ENCODE measurements at places on chromosomes 7 and 10.

GRCh38 chr10:112613620-112614019 is 166.6 kb downstream of the VTI1A start:
- no peak for DNase-seq

DNA sequence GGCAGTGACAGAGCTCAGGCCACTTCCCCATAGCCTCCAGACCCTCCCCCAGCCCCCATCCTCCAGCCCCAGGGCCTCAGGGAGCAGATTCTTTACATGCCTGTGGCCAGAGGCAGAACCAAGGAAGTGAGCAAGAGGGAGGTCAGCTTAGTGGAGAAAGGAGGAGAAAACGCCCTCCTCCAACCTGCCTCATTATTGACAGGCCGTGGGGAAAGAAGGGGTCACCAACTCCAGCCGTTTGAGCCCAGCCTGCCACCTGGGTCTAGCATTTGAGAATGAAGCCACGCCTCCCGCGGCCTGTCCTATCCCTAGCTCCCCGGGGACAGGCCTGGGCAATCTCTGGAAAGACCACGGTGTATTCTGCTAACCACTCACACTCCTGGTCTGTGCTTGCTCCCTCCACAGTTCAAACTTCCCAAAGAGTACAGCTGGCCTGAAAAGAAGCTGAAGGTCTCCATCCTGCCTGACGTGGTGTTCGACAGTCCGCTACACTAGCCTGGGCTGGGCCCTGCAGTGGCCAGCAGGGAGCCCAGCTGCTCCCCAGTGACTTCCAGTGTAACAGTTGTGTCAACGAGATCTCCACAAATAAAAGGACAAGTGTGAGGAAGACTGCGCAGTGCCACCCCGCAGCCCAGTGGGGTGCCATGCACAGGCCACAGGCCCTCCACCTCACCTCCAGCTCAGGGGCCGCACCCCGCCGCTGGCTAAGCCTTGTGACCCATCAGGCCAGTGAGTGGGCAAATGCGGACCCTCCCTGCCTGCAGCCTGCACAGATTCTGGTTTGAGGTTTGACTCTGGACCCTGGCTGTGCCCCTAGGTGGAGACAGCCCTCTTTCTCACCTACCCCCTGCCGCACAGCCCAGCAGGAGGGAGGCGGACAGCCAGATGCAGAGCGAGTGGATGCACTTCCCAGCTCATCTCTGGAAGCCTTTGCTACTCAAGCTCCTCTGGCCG is 14.3 kb upstream of the TRIM8 start:
- no peak for DNase-seq

- DNase-seq, result no peak
Measured at GRCh38 chr7:4013793-4014192, 668.3 kb upstream of the FOXK1 start.

GRCh38 chr10:79311581-79312407 is 35.5 kb upstream of the PPIF start:
- no peak for DNase-seq

DNA sequence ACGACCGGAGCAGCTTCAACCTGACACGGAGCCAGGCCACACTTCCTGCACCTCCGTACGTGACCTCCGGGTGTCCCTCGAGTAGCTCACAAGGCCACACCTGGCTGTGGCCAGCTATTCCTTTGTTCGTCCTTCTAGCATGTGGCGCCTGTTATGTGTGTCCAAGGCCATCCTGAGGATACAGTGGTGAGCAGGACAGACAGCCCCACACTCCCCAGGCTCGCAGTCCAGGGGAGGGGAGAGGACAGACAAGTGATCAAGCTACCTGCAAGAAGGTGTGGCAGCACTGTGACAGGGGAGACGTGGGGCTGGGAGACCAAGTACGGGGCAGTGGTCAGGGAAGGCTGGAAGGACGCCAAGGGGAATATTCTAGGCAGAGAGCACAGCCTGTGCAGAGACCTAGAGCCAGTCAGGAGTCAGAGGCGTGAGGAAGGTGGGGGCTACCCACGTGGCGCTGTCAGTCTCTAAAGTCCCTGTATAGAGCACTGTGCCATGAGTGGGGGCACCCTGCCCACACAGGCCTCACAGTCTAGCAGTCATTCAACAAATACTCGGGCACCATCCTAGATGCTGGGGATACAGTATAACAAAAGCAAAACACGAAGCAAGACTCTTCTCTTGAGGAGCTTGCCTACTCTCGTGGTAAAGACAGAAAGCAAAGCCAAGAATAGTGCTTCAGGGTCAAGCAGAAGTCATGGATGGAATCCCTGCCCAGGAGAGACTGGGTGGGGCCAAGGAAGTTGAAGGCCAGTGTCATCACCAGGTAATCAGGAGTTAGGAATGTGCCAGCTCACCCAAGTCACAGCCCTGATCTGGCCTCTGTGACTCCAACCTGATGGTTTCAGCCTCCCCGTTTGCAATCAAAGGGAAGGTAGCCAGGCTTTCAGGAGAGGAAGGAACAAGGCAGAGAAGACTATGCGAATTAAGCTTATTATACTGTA is 58.6 kb downstream of the PROSER2 start:
- DNase-seq, result no peak

DNA sequence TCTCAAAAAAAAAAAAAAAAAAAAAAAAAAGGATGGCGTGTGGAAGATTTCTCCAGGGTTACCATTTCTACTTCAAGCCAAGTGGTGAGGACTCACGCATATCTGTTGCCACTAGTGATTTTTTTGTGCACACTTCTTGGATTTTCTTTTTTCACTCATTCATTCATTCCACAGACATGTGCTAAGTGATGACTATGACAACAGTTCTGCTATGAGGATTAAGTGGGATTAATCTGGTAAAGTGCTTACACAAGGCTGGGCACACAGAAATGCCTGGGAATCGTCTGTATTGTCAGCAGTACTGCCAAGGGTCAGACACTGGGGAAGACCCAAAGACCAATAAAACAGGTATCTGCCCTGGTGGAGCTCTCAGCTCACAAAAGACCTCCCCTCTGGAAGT is 6.3 kb upstream of the OPN1SW start:
- DNase-seq, result no peak

- no peak for DNase-seq
Measured at GRCh38 chr7:75808106-75808505, 5.5 kb downstream of the CCL24 start.

DNA sequence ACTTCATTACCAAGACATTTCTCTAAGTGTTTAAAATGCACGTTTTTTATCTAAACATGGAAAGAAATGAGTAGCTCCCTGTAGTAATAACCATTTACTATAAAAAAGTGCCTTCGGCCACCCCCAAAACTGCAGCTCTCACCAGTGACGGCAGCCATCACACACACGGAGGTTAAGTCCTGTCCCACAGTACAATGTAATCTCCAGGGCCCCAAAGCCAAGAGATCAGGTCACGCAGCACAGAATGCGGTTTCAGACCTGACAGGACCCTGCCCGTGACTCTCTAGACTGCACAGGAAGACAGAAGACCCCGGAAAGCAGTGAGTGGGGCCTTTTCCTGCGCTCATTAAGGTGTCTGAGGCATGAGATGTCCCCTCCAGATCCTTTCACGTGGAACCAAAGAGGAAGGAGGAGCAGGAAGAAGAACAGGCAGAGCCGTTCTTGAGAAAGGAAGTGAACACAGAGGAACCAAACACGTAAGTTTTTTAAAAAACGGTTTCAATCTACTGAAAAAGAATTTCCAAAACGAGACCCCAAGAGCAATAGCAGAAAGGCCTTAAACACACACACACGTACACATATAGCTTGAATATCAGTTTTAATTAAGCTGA is 125.7 kb downstream of the ZMYND11 start:
- no peak for DNase-seq

DNA sequence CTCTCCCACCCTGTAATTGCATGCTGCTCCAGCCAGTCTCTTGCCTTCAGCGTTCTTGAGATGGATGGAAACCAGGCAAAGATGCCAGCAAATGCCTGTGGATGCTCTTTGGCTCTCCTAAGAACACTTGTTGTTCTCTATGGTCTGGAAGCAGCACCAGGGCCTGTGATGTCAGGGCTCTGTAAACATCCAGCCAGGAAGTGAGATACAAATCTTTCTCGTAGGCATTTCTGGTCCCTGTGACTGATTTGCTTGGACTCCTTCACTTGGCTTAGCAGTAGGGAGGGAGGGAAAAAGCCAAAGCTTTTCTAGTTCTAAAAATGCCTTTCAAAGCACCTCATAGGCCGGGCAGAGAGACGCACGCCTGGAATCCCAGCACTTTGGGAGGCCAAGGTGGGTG is 201.3 kb downstream of the REEP3 start:
- DNase-seq, result no peak

DNA sequence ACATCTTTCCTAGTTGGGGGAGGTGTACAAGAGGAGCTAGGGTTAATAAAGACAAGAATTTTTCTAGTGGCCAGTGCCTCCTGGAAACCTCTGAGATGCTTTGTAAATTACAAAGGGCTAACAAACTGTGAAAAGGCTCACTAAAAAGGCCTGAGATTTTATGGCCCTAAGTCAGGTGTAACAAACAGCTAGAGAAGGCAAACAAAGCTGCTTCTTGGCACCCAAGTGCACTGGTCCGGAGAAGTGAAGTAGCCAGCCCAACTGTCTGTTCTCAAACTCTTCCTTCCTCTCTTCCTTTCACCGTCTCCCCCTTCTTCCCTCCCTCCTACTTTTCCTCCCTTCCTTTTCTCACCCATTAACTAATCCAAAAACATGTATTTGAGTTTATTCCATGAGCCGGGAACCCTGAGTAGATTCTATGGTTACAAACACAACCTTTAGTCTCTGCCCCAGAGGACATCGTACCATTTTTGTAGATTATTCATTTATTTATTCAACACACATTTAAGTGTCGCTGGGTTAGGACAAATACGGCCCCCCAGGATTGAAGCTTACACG is 143.4 kb upstream of the PCGF5 start:
- DNase-seq, result no peak

DNA sequence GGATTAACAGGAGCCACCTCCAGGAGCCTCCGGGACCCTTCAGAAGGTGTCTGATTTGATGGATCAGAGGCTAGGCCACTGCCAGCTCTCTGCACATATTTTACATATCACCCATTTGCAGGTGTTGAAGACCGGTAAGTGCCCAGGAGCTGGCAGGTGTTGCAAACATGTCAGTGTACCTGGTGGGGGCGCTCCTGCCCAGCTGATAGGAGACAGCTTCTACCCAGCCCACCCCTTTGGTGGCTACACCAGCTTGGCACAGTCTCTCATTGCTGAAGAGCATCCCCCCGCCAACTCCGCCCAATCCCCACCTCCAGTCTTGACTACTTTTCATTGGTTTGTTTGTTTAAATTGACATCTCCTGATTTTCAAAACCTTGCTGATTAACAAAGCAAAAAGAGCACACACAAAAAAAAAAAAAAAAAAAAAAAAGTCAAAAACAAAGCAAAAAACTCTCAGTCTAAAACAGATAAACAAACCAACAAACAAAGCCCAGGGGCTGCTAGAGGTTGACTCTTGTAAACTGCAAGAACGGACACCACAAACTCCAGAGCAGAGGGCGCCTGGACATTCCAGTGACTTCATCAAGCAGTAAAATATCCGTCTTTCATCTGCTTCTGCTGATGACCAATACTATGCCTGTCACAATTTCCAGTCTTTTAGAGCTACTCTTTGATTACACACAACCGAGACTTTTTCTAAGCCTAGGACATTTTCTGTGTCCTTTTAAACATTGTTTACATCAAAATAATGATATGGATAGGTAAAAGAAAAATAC is 275.3 kb downstream of the NRG3 start:
- DNase-seq, result no peak

DNA sequence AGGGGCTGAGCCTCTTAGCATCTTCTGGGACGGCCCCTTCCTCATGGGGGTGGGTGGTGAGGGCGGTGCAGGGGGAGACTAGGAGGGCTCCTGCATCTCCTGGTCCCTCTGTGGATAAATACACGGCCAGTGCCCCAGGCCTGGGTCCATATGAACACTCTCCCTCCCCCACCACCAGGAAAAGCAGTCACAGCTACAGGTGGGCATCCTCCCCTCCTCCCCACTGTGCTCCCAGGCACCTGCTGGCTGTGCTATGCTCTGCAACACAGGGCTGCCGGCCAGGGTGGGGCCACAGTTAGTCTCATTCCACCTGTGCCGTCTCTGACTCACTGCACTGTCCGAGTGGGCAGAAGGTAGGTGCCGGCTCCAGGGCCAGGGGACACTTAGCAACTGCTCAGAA is 87.3 kb upstream of the INSIG1 start:
- no peak for DNase-seq

Data from stimulated activated CD4-positive, alpha-beta T cell treated with anti-CD3 and anti-CD28 coated beads, TNF-alpha, amount 100 ng/mL, for 24 hours (primary cell).